ENCODE measurements at places on chromosomes 16 and 17.

DNA sequence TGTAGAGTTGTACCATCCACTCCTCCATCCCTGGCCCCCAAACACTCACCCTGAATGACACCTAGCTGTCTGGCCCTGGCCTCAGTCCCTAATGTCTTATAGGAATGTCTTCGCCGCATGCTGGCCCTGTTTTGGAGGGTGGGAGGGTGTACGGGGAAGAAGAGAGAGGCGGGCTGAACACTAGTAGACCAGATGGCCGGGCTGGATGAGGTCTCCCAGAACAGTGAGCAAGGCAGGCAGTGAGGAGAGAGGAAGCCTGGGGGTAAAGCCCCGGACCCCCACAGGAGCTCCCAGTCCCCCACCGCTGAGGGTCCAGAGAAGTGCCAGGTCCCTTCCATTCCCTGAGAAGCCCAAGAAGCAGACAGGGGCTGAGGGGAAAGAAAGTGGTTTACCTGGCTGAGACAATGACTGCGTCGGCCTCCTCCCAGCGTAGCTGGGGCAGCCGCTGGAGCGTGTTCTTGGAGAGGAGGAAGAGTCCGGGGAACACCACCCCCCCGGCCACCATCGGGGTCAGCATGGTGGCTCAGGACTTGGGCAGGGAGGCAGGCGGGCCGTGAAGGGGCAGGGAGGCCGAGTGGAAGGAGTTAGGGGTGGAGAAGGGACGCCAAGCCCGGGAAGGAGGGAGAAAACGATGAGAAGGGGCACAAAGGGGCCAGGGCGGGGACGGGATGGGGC is 923 bp downstream of the TLCD3B start:
- DNase-seq, result peak; percentile 38

DNA sequence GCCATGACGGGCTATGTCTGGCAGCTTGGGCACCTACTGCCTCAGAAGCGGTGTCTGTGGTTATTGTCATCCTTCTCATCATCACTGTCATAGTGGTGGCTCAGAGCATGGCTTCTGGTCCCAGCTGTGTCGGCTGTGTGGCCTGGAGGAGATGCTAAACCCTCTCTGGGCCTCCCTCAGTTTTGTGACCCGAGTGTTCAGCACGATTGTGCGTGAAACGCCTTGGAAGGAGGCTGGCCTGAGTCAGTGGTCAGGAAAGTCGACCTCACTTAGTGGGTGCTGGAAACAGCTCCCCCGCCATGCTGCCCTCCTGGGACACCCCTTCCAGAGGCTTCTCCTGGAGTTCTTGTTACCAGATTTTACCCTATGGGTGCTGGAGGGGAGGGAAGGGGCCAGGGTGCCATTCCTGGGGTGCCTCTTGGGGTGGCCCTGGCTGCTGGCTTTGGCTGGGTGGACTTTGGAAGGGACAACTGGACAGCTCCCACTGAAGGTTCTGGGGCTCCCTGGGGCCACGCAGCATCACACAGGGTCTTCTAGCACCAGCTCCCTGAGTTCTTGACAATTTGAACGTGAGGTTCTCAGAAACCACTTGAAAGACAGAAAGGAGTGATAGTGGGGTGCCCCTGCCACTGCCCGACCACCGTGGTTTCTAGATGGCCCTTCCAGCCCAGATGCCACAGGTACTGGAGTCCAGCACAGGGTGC is 226.5 kb upstream of the GSE1 start:
- DNase-seq, result no peak

DNA sequence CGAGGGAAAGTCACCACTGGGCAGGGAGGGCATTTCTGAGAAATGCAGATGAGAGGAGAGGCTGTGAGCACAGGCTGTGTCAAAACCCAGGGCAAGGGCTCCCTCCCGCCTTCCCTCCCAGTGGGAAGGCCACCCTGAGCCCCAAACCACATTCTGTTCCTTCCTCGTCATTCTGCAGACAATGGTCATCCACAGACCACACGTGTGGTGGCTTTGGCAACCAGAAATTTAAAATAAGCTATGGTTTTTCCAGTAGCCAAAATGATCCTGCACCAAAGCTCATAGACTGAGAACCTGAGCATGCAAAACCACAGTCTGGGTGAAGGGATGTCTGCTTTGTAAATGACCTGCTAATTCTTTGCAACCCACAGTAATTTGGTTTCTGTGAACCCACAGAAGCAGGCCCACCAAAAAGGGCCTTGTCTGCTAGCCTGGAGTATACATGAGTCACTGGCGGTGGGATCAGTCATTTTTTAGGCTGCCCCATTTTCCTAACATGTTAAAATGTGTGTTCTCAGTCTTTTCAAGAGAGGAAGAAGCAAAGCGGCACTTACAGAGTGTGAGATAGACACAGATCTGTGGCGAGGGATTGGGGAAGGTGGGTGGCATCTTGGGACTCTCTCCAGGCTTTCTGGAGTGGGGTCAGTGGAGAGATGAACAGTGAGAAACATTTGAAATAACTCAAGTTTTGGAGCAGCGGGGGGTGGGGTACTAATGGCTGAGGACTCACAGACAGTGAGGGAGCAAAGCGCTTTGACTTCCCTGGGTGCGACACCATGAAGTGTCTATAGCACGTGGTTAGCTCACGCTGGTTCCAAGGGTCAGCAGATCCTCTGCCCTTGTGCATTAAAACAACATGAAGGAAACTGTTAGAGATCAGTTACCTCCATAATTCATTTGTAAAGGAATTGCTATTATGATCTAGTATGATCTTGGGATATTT is 20.5 kb downstream of the GRB7 start:
- DNase-seq, result no peak

DNA sequence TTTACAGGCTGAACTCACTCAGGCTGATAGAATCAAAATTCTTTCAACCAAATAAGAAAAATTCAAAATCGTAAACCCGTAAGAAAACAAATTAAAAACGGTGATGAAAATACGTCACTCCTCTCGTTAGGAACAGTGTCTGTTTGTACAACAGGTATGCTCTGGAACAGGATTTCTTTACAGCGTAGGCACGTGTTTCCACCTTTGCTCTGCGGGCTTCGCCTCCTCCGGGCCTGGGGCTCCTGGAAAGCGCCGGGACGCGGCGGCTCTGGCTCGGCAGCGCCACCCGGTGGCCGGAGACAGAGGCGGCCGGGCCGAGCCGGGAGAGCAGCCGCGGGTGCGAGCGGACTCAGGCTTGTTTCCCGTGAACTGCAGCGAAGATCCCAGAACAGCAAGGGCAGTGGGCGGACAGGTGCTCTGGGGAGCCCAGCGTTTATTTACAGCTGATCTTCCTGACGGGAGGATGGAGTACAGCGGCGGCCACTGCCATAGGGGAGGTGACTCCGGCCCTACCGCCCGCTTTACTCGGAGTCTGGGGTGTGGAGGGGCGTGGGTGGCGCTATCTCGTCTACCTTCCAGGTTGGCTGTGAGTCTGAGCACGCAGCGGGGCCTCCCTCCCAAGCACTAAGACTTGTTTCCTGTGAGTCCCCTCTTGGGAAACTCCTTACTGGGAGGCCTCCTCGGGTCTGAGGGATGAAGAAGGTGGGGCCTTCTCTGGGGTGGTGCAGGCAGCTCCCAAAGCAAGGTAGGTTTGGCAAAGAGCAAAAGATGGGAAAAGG is 40.5 kb upstream of the ATP2A3 start:
- DNase-seq, result peak; percentile 79

GRCh38 chr16:86554599-86554916 is 477 bp downstream of the MTHFSD start:
- no peak for DNase-seq

- DNase-seq, result no peak
Observed at GRCh38 chr17:3547628-3548027, 10.0 kb downstream of the TRPV3 start.
